Inflammatory macrophage (primary cell): ENCODE measurements at places on chromosomes 1 and 21.
A peak's percentile ranks its signal among the peaks of the same experiment; 100 is the strongest.

- DNase-seq: no peak
Measured at GRCh38 chr1:20771780-20772179, 15.3 kb downstream of the HP1BP3 start.

- DNase-seq: no peak
Measured at GRCh38 chr1:22295856-22296255, 153.0 kb upstream of the WNT4 start.

- no peak for DNase-seq
Measured at GRCh38 chr1:153795934-153796785, 21.0 kb downstream of the SLC27A3 start.

- DNase-seq: no peak
Measured at GRCh38 chr1:32056598-32056997, 16.1 kb upstream of the TMEM39B start.

DNA sequence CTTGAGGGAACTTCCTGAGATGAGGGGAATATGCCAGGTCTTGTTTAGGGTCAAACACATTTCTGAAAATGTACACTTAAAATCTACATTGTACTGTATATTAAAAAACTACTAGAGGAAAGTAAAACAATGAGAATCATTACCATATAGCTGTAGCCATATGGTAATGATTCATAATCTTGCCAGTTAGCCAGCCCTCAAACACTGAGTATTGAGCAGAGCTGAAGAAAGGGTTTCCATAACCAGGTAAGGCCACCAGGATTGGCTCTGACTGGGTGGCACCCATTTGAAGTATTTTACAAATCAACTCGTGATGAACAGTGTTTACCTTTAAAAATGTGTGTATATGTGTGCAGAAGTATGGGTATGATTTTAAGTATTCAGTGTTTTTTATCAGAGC, 226.7 kb downstream of the SLC45A1 start:
- DNase-seq: no peak

- DNase-seq: no peak
Measured at GRCh38 chr1:200892958-200893357, 1.7 kb upstream of the INAVA start.

- no peak for DNase-seq
Measured at GRCh38 chr1:239457491-239458143, 71.2 kb downstream of the CHRM3 start.

DNA sequence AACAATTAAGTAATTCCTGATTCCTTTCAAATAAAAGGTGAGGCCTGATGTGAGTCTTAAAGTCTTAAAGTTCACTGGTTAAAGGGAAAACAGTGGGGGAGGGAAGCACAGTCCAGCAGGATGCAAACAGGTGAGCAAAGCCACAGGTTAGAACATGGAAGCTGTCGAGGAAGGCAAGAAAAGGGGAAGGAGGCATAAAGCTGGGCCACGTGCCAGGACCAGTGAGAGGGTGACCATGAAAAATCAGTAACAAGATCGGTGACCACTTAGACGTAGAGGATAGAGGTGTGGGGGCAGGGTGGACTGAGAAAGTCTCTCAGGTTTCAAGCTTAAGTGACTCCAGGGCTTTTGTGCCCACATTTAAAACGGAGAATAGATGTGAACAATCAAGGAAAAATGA, 231.3 kb downstream of the SETD4 start:
- no peak for DNase-seq

- DNase-seq: no peak
Measured at GRCh38 chr1:119773711-119774241, 5.1 kb upstream of the HMGCS2 start.

- no peak for DNase-seq
Measured at GRCh38 chr1:161799792-161800191, 33.7 kb downstream of the ATF6 start.

- DNase-seq: no peak
Measured at GRCh38 chr1:237470712-237471338, 419.9 kb downstream of the ZP4 start.

DNA sequence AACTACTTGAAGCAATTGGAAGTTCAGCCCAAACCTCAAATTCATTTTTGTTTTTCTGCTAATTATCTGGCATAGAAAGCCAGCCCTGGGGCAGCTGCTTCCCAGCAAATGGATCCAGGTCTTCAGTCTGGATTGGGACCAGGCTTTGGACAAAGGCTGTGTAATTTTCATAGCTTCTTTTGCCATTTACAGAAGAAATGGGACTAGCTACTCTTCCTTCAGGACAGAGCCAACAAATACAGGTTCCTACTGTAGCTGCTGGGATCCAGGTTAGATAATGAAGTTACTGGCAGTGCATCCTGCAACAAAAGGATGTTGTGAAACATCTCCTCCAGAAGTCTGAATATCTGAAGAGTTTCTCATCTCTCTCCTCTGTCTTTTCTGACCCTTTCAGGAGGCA, 171.5 kb upstream of the CAMK1G start:
- DNase-seq: no peak

DNA sequence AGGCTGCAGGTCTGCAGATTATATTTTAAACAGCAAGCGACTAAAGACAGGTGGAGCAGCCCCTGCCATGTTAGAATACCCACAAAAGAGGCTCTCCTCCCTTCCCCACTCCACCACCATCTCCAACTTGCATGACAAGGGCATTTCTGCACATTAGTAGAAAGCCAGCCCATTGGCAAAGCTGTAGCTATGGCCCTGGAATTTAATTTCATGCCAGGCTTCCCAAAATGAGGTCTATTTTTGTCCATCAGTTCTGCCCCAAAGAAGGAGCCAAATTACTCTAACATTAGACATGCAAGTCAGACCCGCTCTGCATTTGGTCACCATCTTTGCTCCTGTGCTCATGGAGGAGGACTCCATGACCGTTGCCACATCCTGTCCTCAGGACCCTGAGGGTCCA, 115.2 kb downstream of the LAMC2 start:
- no peak for DNase-seq

DNA sequence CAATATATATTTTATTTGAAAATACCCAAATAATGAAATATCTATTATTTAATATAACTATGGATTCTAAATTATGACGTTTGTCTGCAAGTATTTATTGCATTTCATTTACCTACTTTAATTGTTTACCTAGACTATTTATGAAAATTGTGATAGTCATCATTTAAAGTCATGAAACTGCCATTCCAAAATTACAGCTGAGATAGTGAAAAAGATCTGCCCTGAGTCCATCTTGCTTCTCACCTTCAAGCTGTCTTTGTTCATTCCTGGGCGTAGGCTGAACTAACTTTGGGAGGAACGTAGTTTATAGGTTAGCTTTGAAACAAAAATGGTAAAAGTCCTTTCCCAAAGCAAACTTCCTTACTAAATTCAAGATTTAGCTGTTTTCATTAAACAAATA, 12.4 kb upstream of the HPDL start:
- no peak for DNase-seq

DNA sequence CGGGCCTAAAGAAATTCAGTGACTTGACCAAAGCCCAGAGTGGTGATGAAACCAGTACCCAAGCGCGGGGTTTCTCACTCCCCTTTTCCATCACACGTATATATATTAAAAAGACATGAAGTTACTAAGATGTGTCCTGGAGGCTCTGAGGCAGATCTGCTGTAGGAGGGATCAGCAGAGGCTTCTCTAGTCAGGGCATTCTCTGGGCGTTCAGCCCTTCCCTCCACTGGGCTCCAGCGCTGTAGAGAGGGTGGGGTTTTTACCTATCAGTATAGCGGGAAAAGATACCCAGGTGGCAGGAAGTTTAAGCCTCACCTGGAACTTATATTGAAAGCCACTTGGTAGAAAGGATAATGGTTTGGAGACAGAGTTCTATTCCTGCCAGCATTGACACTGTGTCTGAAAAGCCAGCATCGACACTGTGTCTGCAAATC, 862 bp upstream of the PLEKHO1 start:
- DNase-seq: no peak

DNA sequence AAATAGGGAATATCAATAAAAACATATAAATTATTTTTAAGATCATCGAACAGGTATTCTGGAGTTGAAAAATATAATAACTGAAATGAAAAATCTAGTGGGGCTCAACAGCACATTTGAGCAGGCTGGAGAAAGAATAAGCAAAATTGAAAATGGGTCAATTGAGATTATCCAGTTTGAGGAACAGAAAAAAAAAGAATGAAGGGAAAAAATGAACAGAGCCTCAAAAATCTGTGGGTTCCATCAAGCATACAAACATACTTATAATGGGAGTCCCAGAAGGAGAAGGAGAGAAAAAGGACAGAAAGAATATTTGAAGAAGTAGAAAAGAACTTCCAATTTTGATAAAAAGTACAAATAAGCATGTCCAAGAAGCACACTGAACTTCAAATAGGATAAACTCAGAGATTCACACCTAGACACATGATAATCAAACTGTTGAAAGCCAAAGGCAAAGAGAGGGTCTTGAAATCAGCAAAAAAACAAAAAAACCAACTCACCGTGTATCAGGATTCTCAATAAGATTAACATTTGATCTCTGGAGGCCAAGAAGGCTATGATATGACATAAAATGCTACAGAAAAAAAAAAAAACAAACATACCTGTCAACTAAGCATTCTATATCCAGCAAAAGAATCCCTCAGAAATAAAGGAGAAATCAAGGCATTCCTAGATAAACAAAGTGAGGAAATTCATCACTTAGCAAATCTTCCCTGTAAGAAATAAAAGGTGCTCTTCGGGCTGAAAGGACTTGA, 5.4 kb upstream of the COQ8A start:
- no peak for DNase-seq

- no peak for DNase-seq
Measured at GRCh38 chr1:180451504-180451903, 50.9 kb downstream of the ACBD6 start.

DNA sequence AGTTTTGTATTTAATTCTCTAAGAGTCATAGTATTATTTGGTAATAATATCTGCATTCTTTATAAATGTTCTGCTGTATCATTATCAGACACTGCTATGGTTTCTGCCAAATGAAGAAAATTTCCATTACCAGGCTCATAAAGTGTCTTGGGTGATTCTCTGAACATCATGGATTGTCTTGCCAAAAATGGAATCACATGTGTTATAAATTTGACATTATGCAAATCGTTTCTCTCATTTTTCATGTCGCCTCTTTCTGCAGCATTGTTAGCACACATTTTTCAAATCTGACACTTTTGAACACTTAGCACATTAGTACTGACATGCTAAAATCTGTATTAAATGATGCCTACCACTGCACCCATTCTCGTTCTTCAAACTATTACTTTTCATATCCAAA, 74.2 kb upstream of the NEK7 start:
- DNase-seq: no peak

DNA sequence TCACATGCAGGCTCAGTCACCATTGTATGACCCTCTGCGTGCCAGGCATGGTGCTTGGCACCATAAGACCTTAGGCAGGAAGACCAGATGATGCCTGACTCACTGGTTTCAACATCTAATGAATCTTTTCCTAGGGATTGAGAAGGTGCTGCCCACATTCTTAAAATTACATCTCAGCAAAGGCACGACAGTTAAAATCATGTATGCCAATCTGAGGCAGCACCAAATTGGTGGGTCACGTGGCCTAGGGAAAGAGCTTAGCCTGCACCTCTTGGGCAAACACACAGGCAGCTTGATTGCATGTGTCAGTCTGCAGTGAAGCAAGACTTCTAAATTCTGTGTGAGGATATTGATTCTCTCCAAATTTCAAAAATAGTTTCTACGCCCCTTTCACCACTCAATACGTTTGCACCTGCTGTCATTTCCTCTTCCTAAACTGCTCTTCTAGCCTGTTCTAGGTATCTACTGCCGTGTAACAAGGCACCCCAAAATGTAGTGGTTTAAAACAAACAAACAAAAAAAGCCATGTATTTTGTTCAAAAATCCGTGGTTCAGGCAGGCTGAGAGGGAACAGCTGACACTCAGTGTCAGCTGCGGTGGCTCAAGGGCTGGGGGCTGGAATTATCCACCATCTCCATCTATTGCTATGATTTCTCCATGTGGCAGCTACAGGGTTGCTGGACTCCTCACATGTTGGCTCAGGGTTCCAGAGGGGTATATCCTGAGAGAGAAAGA, 160.2 kb upstream of the FGGY start:
- DNase-seq: peak; percentile 81

DNA sequence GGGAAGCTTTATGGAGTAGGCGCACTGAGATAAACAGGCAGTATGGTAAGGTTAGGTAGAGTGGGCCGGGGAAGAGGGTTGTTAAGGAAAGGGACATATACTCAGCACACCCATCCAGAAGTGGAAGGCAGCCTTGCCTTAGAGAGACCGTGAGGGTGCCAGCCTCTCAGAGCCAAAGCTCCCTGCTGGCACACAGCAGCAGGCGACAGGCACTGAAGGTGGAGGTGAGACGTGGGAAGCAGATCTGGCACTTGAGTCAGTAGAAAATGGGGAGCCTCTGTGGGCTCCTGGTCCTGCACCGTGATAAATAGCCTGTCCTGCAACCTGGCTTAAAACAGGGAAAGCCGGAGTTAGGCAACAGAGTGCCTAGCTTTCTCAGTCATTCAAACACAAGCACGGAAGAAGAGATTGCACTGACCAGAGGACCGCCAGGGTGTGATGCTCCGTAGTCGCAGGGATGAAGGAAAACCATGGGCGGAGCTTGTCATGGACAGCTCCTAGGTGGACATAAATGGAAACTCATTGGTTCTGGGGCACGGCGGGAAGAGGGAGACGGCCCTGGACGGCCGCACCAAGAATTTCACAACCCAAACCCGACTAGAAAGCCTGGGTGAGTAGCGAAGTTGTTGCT, 15.5 kb downstream of the KCNK1 start:
- DNase-seq: no peak

DNA sequence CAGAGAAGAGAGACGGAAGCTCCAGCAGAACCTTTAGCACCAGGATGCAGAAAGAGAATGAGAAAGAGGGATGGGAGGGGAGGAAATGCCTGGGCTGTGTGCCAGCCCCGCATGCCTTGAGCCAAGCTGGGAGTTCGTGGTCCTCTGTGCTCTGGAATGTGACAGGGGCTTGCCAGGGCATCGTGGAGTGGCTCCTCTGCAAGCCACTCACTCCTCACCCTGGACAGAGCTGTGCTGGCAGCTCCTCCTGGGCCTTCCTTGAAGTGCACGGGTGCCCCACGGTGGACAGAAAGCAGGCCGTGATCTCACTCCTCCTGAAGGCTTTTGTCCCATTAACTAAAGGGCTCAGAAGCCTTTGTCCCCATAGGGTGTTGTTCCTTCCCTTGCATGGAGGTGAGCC, 34.8 kb upstream of the PRELP start:
- DNase-seq: peak; percentile 35

DNA sequence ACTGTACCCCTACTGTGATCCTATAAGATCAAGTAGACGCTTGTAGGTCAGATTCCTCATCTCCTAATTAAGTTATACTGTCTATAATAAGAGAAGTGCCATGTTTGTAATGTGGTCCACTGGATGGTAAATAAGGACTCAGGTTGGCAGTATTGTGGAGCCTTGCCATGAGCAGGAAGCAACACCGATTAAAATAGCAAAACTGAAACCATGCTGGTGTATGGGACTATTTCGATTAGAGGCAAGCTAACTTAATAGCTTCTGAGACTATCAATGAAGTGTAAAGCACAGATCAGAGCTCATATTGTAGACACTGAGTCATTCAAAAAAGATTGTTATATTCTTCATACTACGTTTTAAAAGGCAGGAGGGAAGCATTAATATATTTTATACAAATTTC, 348.8 kb downstream of the HHAT start:
- no peak for DNase-seq
